Stimulated activated CD8-positive, alpha-beta memory T cell treated with anti-CD3 and anti-CD28 coated beads, Interleukin-4, amount 100 ng/mL, for 1 hour (primary cell): ENCODE measurements at places on chromosomes 13 and 19.
A peak's percentile ranks its signal among the peaks of the same experiment; 100 is the strongest.

DNA sequence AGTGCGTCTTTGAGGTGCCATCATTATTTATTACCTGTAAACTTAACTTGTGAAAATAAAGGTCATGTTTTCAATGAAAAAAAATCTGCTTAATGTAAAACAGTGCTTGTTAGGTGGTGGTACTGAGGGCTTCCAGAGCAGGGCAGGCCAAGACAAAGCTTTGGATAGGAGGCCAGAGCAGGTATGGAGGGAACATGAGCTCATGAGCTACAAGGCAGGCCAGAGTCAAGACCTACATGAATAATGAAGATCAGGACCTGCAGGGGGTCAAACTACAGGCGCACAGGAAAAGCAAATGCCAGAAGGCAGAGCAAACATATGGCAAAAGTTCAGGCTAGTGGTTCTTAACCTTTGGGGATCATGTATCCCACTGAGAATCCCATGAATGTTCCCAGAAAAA is 343.5 kb downstream of the GPC5 start:
- no peak for DNase-seq

- peak; percentile 30 for DNase-seq
Measured at GRCh38 chr19:6551607-6552450, 21.0 kb downstream of the TNFSF9 start.

- no peak for DNase-seq
Measured at GRCh38 chr13:113342820-113343691, 20.9 kb downstream of the GRTP1 start.

DNA sequence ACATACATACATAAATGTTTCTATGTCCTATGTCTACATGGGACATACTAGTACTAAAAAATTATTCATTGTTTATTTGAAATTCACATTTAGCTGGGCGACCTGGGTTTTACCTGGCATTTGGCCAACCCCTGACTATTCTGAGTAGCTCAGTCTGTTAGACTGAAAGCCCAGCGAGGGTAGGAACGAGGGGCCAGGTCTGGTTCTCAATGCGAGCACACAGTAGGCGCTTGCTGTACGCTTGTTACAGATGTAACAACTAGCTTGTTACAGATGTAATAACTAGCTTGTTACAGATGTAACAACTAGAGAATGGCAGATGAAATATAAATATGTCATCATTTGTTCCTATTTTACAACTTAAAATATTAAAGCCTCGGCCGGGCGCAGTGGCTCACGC is 920 bp upstream of the ANO8 start:
- DNase-seq: no peak

DNA sequence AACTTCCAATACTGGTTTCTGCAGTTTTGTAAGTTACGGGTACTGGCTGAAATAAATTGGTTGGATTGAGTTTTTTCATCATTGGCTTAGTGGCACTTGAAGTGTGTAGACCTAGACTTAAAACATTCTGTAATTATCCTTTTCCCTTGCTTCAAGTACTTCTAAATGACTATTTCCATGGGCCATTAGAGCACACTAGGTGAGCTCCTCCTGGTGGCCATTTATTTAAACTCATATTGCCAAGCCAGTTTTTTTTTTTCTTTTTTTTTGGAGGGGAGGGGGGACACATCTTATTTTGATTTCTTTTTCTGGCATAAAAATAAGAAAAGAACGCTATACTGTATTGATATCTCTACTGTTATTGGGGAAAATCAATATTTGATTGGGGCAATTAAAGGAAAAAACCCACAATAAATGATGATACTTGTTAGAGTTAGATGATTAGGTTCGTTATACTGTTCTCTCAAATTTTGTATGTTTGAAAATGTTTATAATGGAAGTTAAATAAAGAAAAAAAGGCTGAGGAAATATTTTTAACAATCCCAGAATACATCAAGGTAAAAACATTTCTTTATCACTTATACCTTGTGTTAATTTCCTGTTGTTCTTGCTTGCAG is 82.9 kb downstream of the PDS5B start:
- DNase-seq: no peak

DNA sequence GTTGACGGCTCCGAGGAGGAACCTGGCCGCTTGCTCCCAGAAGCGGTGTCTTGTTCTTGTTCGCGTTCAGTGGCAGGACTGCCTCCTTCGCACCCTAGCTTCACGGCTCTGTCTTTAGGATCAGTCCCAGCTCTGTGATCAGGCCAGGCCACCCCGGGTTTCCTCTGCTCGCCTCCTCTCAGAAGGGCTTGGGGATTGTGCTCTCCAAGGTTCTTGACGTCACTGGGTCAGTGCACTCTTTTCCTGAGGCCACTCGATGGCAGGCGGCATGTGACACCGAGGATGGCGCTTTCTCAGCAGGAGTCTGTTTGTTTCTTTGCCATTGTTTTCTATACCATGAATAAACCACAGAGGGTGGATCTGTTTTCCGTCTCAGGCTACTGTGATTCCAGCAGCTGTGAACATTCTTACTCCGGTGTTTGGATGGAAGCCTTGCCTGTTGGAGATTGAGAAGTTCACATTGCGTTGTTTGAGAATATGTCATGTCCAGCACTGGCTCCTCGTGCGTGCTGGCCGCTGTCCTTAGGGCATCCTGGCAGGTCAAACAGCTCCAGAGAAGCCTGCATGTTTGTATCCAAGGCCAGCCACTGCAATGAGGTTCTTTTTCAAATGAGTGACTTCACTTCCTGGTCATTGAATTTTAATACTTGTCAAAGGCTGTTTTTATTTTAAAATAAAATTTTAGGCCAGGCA is 44.5 kb downstream of the SLC7A9 start:
- DNase-seq: no peak

DNA sequence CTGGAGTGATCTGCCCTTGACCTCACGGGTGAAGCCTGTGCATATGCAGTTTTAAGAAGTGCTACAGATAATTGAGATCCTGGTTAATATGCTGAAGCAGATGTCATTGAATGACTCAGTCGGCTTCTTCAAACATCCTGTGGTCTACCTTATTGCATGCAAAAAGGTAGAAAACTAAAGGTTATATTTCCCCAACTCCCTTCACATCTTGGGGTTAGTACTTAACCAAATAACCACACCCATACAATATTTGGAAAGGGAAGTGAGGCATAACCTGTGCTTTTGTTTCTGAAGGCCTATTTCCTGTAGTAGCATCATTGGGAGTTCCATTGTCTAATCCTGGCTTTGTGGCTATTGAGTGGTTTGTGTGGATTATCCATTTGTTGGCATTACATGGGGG is 58.3 kb downstream of the RAP2A start:
- DNase-seq: no peak

- no peak for DNase-seq
Measured at GRCh38 chr19:50268041-50268440, 61.1 kb downstream of the KCNC3 start.

- DNase-seq: no peak
Measured at GRCh38 chr13:43472980-43473379, 313.8 kb downstream of the ENOX1 start.
